ENCODE measurements at places on chromosomes 12 and 14.

GRCh38 chr14:72024504-72024903 lies 92.3 kb downstream of the RGS6 start:
- no peak for DNase-seq

GRCh38 chr14:50528000-50528399 lies 4.4 kb downstream of the MAP4K5 start:
- no peak for DNase-seq

DNA sequence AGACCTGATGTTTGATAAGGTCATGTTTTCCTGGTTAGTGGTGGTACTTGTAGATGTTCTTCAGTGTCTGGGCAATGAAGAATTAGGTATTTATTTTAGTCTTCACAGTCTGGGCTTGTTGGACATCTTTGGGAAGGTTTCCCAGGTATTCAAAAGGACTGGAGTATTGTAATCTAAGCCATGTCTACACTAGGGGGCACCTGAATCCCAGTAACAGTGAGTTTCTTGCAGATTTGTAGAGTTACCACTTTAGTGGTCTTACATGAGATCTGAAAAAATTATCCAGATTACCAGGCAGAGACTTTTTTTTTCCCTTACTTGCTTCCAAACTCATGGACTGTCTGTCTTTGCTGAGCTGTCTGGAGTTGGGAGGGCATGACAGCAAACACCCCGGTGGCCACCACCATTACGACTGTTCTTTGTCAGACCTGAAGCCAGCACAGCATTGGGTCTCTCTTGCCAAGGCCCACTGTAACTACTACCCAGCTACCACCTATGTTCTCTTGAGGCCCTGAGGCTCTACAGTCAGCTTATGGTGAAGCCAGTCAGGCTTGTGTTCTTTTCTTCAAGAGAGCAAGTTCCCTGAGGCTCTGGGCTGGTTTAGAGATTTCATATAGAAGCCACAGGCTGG lies 820.7 kb upstream of the FBXO33 start:
- no peak for DNase-seq

GRCh38 chr14:91575469-91576208 lies 65.5 kb upstream of the PPP4R3A start:
- no peak for DNase-seq

DNA sequence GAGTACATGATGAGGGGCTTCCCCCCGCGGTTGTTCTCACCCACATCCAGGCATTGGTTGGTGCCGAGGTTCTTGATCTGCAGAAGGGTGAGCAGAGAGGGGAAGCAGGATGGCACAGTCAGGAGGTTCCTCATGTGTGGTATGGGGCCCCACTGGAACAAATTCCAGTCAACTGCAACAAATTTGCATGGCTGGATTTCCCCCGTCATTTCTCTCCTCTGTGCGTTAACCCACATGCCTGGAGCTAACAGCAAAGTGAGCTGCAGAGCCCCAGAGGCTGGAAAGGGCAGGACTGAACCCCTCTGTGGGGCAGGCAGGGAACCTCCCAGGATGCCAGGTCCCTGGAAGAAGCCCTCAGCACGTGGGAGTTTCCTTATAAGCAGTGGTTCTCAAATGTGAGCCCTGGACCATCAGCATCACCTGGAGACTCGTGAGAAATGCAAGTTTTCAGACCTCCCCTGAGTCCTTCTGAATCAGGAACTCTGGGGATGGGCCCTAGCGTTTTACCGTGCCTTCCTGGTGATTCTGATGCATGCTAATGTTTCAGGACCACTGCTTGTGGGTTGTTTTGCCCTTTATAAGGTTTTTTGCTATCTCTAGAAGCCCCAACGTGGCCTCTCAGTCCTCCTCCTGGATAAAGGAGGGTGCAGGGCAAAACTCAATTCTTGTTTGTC lies 11.0 kb upstream of the CELA1 start:
- peak; percentile 4 for DNase-seq

GRCh38 chr12:116249938-116250337 lies 27.6 kb downstream of the MED13L start:
- no peak for DNase-seq

- DNase-seq: no peak
Measured at GRCh38 chr12:130577351-130577750, 138.7 kb downstream of the RIMBP2 start.

GRCh38 chr12:66467932-66468331 lies 165.6 kb downstream of the HELB start:
- DNase-seq: no peak

All from activated naive CD4-positive, alpha-beta T cell treated with Interleukin-2 at 50 U/mL for 16 hours (primary cell).